NCI-H2029 (cell line): ENCODE measurements at places on chromosomes 4 and X.

DNA sequence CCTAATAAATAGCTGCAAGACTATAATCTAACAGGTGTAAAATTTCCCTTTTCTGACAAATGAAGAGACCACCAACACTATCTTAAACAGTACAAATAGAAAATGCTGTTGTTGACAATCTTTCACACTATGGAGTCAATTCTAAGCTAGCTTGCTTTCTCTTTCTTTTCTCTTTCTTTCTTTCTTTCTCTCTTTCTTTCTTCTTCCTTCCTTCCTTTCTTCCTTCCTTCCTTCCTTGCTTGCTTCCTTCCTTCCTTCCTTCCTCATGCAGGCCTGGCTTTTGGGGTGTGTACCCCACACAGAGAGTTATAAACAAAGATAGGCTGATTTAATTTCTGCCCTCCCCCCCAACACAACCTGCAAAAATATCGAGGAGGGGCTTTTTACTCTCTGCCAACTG is 8.1 kb upstream of the ARX start:
- no peak for DNase-seq

GRCh38 chrX:140507982-140508305 is 3.1 kb upstream of the SOX3 start:
- DNase-seq, result no peak

DNA sequence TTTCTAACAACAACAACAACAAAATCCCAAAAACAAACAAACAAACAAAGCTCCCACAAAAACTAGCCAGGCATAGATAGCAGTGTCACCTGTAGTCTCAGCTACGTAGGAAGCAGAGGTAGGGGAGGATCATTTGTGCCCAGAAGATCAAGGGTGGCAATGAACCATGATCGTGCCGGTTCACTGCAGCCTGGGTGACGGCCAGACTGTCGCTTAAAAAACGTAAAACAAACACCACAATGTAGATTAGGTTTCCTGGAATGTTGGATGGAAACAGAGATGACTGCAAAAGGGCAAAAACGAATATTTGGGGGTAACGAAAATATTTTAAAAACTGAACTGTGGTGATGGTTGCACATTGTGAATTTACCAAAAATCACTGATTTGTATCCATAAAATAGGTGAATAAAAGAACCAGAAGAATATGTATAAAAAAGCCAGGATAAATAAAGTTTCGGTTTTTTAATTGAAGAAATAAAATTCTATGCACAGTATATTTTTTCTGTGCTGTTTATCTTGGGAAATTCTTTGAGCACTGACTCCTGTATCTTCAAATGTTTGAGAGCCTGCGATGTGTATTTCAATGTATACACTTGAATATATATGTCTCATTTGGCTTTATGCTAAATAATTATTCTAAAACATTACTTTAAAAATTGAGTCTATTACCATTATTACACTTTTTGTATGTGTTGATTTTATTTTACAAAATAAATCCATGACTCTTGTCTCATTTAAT is 1477.0 kb downstream of the PCDH7 start:
- DNase-seq, result peak; percentile 35

- DNase-seq, result no peak
These were observed 411.3 kb downstream of the SPRY1 start for GRCh38 chr4:123807866-123808265.

DNA sequence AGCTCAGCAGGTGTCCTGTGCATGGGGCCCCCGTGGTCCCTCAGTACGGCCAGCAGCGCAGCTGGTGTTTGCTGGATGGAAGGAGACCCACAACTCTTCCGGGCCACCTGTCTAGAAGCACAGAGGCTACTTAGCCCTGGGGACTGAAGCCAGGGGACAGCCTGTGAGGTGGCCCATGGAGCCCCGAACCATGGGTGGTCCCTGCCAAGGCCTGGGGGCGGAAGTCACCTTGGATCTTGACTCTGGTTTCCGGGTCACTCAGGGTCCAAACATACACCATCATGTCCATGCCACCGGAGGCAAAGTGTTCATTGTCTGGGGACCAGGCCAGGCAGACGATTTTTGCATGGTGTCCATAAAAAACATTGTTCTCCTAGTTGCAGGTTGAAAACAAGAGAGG is 39.5 kb downstream of the WDR1 start:
- DNase-seq, result no peak

DNA sequence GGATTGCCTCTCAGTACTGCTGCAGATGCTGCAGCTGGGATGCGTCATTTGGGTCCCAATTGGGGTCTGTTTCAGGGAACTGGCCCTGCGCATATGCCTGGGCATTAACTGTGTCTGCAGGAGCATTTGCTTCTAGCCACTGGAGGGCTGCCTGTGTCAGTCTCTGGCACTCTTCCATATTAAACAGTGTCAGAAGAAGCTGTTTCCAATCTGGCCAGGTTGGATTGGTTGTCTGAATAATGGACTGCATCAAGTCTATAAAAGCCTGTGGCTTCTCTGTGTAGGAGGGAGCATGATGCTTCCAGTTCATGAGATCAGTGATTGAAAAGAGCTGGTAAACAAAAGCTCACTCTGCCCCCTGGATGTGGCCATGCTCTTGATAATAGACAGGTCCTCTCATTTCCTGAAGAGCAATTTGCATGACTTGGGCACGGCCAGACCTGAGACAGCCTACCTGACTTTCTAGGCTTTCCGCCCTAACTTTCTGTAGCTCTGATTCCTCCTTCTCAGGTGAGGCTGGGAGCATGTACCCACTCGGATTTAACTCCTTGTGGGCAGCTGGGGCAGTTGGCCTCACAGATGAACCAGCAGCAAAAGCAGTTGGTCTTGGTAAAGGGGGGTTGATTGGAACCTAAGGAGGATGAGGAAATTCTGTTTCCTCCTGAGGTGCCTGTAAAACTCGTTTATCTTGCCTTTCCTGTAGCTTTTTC is 29.2 kb downstream of the SULT1E1 start:
- peak; percentile 89 for DNase-seq

- DNase-seq, result no peak
These were observed 2.7 kb downstream of the GASK1B start for GRCh38 chr4:158169931-158170690.

GRCh38 chr4:12573716-12574115 is 910.4 kb downstream of the RAB28 start:
- no peak for DNase-seq

DNA sequence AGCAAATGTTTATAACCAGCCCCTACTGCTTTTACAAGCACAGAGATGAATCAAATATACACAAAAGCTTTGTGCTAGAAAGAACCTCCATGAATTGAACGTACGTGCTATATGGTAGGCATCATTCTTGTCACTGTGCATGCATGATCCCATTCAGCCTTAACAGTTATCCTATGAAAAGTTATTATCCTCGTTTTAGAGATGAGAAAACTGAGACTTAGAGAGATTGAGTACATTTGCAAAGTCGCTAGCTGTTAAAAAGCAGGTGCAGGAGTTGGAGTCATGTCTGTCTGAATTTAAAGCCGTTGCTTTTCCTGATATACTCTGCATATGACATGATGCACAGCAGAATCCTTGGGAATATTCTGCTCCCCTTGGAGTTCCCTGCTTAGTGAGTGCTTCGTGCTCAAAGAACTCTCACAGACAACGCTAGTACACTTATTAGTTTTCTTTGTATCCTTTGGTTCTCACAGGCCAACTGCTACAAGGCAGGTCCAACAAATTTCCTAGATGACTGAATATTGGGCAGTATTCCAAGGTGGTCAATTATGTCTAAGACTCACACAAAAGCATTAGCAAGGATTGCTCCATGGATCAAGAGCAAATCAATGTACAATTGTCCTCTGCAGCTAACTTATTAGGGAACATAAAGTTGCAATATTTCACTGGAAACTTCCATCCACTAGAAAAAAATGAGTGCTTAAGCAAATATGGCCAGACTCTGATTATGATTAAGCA is 42.8 kb upstream of the TRIM2 start:
- DNase-seq, result no peak

DNA sequence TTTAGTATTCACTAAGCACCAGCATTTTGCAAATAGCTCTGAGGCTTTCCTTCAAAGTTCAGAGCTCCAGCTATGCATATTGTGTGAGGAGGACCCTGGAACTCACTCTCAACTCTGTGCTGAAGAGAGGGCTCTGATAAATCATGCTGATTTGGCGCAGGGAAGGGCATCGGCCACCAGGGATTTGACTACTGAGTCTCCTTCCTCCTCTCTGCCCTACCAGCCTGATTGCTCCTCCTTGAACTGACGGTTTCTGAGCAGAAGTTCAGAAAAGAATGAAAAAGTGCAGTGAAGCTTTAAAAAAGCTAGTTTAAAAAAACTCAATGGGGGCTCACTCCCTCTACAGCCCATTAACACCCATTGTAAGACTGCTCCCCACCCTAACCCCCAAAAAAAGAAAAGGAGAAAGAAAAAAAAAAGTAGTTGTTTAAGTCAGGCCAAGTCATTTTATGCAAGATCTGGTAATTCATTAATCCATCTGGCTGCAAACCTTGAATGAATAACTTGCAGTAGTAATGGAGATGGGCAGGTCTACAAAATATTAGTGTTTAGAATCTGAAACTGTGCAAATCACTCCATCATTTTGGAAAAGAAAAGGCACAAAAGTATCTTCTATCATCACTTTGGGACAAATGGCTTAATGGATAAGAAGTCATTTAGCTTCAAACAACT is 13.3 kb downstream of the PPARGC1A start:
- no peak for DNase-seq

DNA sequence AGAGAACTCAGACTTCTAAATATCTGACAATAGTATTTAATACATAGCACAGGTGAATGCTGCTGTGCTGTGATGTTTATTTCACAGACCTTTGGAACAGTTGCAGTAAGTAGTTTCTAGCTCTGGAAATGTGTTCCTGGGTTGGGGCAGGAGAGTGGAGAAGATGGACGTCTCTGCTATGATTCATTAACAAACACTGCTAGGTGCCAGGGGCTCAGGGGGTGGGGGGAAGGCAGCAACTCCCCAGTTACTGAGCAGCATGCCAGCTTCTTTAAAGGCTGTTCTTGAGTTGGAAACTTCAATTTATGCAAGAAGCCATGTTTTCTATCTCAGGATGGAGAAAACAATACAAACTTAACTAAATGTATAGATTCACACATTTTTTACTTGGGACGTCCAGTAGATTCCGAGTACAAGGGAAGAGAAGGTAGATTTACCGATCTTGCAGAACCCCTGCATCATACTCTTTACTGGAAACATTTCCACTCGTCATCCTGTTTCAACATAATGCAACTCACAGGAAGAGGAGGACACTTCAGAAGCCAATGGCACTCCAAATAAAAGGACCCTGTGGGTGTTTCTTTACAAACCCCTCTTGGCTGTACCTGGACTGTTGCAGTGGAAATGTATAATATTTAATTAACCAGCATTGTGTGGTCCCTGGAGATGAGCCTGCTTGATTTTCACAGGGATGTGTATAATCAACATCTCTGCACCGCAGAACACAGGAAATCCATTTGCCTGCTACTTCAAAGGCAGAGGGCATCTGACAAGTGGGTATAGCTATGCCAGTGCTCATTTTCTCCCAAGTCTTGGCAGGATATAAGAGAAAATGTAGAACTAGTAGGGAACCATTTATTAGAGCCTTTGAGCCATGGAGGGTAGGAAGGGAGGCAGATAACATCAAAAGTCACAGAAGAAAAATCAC is 171.4 kb downstream of the SH3KBP1 start:
- DNase-seq, result peak; percentile 42

DNA sequence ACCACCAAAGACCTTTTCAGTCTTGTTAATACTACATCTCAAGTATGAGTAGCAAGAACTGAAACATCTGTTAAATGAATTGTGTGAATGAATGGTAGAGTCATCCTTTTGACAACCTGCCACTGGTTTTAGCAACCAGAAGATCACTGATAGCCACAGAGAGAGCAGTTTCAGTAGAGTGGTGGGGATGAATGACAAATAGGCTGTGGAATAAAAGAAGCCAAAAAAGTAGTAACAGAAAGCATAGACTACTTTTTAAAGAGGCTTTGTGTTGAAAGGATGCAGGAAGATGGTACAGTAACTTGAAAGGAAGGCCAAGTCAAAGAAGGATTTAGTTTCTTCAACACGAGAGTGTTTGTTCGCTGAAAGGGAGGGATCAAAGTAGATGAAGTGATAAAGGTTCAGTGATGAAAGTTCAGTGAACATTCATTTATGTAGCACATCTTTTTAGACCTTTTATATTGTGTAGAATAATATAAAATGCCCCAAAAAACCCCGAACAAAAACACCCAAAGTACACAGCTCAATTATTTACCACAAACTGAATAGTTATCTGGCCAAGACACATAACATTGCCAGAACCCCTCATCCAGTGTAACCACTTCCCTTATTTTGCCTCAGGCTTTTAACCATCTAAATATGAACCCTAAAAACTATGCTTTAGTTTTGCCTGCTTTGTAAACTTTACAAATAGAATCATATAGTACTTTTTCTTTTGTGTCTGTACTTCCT is 40.1 kb upstream of the EIF1AX start:
- DNase-seq, result no peak

GRCh38 chr4:634599-634985 is 9.2 kb downstream of the PDE6B start:
- DNase-seq, result no peak

DNA sequence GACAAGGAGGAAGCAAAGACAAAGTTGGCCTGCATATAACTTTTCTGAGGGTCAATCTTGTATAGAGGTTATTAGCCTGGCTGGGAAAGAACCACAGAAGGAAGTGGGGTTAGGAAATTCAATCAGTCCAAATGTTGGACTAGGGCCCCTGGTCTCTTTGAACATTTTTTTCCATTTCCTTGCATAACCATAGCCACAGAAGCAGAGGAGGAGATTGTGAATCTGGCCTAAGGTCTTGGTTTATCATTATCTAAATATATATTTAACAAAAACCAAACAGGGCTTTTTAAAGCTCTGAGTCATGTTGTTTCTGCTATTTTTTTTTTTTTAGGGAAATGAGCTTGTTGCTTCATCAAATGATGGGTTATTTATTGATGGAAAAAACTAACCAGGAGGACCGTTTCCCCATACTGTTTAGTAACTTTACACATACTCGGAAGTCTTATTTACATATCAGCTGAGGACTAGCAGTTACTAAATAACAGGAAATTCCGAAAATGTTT is 97.7 kb upstream of the ACSL4 start:
- DNase-seq, result no peak

- no peak for DNase-seq
These were observed 33.4 kb downstream of the NELFA start for GRCh38 chr4:1975391-1975801.

- DNase-seq, result no peak
These were observed 1039.7 kb downstream of the RAPGEF2 start for GRCh38 chr4:160142579-160142978.

DNA sequence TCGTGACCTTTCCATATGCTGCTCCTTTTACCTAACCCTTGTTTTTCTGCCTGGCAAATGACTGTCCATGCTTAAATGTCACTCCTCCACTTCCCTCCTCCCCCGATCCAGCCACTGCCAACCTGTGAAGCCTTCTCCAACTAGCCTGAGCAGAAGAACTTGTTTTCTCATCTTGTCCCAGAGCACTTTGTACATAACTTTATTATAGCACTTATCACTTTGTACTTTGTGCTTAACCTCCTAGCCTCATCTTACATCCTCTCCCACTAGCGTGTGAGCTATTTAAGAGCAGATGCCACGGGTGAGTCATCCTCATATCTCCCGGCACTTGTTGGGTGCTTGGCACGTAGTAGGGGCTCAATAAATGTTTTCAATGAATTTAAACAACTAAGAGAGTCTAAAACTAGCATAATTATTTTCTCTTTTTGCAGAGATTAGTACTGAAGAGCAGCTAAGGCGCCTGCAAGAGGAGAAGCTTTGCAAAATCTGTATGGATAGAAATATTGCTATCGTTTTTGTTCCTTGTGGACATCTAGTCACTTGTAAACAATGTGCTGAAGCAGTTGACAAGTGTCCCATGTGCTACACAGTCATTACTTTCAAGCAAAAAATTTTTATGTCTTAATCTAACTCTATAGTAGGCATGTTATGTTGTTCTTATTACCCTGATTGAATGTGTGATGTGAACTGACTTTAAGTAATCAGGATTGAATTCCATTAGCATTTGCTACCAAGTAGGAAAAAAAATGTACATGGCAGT is 46.9 kb downstream of the XIAP start:
- DNase-seq, result no peak
